Ascending aorta (tissue), 2 donors: ENCODE measurements at places on chromosomes 1 and 21. TPM values are rescaled to one million over a fixed set of nuclear protein-coding genes. Genes with fewer than 3 reads are reported as not detected.

DNA sequence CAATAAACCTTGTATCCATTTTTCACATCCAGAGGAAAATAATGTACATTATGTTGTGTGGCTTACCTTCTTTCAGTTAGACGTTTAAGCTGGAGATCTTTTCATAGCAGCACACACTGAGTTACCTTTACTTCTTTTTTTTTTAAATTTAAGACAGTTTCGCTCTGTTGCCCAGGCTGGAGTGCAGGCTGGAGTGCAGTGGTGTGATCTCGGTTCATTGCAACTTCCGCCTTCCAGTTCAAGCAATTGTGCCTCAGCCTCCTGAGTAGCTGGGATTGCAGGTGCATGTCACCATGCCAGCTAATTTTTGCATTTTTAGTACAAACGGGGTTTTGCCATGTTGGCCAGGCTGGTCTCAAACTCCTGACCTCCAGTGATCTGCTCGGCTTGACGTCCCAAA, 7.4 kb upstream of the CAMTA1 start:
- no peaks in the 10 kb centered on the region for H3K27me3 ChIP-seq
- no peaks in the 10 kb centered on the region for H3K36me3 ChIP-seq
- no peak for DNase-seq
- H3K4me3 ChIP-seq = no peak overlapping the region
- no peaks in the 10 kb centered on the region for H3K4me1 ChIP-seq

DNA sequence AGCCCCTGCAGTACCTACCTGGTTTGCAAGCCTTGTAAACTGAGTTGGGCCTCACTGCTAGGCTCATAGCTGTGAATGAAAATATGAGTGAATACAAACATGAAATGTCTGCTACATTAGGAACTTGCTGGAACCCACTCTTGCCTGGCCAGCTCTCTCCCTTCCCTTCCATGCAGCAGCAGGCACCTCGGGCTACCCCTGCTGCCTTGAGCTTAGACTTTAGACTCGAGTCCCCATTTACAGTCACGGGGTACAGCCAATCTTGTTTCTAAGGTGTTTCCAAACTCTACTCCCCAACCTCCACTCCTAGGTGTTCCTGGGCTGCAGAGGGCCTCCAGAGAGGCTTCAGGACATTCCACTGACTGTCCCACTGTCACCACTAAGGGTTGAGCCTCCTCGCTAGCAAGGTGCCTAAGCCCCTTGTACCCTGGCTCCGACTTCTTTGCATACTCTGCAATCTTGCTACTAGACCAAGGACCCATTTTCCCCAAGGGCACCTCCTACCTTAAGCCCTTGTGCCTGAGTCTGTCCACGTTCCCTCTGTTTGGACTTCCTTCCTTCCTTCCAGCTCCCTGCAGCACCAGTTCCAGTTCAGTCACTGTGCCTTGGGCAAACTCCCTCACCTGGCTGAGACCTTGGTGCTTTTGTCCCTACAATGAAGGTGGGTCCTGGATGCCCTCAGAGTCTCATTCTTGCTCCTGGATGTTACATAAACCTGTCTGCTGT, 36.9 kb downstream of the CDK18 start:
- H3K36me3 ChIP-seq = no peaks in the 10 kb centered on the region
- H3K4me3 ChIP-seq = no peak overlapping the region
- no peaks in the 10 kb centered on the region for H3K4me1 ChIP-seq

DNA sequence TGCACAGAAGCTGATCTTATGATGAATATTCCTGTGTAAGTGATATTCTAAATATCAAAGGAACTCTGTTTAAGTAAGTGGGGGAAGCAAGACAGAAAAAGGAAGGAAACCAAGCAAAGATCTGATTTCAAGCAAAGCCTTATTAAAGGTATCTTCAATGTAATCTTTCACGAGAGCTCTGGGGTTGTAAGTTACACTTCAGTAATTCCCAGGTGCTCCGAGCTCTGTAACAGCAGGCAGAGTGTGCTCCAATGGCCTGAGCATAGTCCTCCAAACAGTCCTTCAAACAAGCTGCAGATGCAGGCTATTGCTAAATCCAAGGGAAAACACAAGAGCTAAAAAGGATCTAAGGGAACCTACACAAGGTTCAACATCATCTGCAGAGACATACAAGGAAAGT, 949.7 kb upstream of the TMPRSS15 start:
- DNase-seq = no peak
- no peaks in the 10 kb centered on the region for H3K36me3 ChIP-seq
- H3K27ac ChIP-seq = no peak overlapping the region
- no peaks in the 10 kb centered on the region for H3K27me3 ChIP-seq
- H3K4me1 ChIP-seq = no peaks in the 10 kb centered on the region

The ARTN gene
- total RNA-seq = not detected

DNA sequence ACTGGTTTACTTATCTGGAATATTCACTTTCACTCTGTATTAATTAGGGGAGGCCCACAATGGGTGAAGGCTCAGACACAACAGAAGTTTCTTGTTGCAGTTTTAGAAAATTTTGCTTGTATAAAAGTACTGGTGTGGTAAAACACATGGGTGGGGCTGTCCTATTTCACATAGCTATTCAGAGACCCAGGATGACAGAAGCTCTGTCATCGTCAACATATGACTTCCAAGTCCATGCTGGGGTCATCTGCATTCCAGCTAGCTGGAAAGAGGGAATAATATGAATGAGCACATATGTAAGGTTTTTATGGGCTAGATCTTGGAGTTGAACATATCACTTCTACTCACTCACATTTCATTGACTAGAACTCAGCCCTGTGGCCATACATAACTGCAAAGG, 166.4 kb upstream of the KCTD3 start:
- no peak overlapping the region for H3K4me3 ChIP-seq
- DNase-seq = no peak
- no peaks in the 10 kb centered on the region for H3K27me3 ChIP-seq
- H3K36me3 ChIP-seq = no peaks in the 10 kb centered on the region
- no peak overlapping the region for H3K27ac ChIP-seq

The EPHX1 gene
- total RNA-seq = 127 TPM

GRCh38 chr1:15090373-15090772, 63.2 kb upstream of the TMEM51 start:
- no peaks in the 10 kb centered on the region for H3K4me1 ChIP-seq
- no peaks in the 10 kb centered on the region for H3K36me3 ChIP-seq
- H3K4me3 ChIP-seq = no peak overlapping the region
- H3K27ac ChIP-seq = no peak overlapping the region

GRCh38 chr1:17094664-17095063, 24.6 kb downstream of the PADI2 start:
- no peak overlapping the region for H3K4me3 ChIP-seq
- H3K27ac ChIP-seq = no peak overlapping the region
- H3K36me3 ChIP-seq = no peaks in the 10 kb centered on the region
- no peak for DNase-seq
- H3K4me1 ChIP-seq = no peaks in the 10 kb centered on the region
- no peaks in the 10 kb centered on the region for H3K27me3 ChIP-seq

The TMOD4 gene
- total RNA-seq = not detected
